Naive thymus-derived CD8-positive, alpha-beta T cell (primary cell): ENCODE measurements at places on chromosomes 11 and 22. TPM values are rescaled to one million over a fixed set of nuclear protein-coding genes. Genes with fewer than 3 reads are reported as not detected.

Gene SLC17A6
- not detected for total RNA-seq

Gene HMBS
- total RNA-seq = 6.9 TPM

GRCh38 chr11:35365961-35366360 is 53.4 kb downstream of the SLC1A2 start:
- no peak overlapping the region for H3K4me3 ChIP-seq
- no peaks in the 10 kb centered on the region for H3K4me1 ChIP-seq
- peaks cover 5% of the 10 kb centered on the region for H3K36me3 ChIP-seq

- no peak overlapping the region for H3K27ac ChIP-seq
- H3K4me1 ChIP-seq = no peaks in the 10 kb centered on the region
- DNase-seq = no peak
- H3K36me3 ChIP-seq = no peaks in the 10 kb centered on the region
Observed at GRCh38 chr11:22037505-22037904, 155.4 kb upstream of the ANO5 start.

DNA sequence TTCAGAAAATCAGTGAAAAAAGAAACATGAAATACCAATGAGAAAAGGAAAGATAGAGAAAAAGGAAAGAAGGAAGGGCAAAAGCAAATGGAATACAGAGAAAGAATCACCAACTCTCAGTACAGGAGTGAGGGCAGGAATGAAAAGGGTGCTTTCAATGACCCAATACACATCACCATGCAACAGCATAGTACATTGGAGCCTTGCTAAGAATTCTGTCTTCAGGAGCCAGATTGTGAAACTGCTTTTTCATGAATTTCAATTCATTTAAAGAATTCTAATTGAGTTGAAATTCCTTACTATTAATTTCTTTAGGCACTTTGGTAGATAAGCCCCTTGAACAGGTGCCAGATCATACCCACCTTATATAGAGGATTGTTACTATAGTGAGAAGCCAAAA is 34.9 kb downstream of the BLID start:
- no peaks in the 10 kb centered on the region for H3K4me1 ChIP-seq
- no peak for DNase-seq
- H3K27me3 ChIP-seq = peaks cover 4% of the 10 kb centered on the region

- H3K4me1 ChIP-seq = peaks cover 8% of the 10 kb centered on the region
- H3K27me3 ChIP-seq = peaks cover 6% of the 10 kb centered on the region
- peak overlapping the region; percentile 3 for H3K27ac ChIP-seq
- peak overlapping the region; percentile 88 for H3K4me3 ChIP-seq
- H3K36me3 ChIP-seq = no peaks in the 10 kb centered on the region
Observed at GRCh38 chr11:59283825-59284772, 71.4 kb upstream of the MPEG1 start.

GRCh38 chr22:41925783-41926460 is 684 bp downstream of the TNFRSF13C start:
- no peaks in the 10 kb centered on the region for H3K36me3 ChIP-seq
- peak overlapping the region; percentile 44 for H3K27ac ChIP-seq
- H3K4me3 ChIP-seq = peak overlapping the region; percentile 80
- peak; percentile 70 for DNase-seq
- no peaks in the 10 kb centered on the region for H3K27me3 ChIP-seq

- no peaks in the 10 kb centered on the region for H3K36me3 ChIP-seq
- no peak for DNase-seq
- H3K4me1 ChIP-seq = no peaks in the 10 kb centered on the region
- H3K27ac ChIP-seq = no peak overlapping the region
- H3K27me3 ChIP-seq = no peaks in the 10 kb centered on the region
- no peak overlapping the region for H3K4me3 ChIP-seq
Observed at GRCh38 chr22:33756508-33756949, 163.7 kb downstream of the LARGE1 start.

DNA sequence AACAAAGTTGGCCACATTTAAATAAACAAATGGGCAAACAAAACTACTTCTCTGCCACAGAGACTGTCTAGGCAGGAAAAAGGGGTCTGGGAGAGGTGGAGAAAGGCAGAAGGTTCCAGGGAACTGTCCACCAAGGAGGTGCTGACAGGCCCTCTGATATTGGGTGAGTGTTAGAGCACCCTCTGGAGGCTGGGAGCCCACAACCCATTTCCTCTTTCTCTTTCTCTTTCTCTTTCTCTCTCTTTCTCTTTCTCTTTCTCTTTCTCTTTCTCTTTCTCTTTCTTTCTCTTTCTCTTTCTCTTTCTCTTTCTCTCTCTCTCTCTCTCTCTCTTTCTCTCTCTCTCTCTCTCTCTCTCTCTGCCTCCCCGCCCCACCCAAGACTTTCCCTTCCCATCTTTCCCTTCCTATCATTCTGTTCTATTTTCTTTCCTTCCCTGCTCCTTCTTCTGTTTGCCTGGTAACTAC is 912.8 kb downstream of the DLG2 start:
- no peak for DNase-seq
- no peak overlapping the region for H3K4me3 ChIP-seq
- H3K27me3 ChIP-seq = peaks cover 4% of the 10 kb centered on the region

DNA sequence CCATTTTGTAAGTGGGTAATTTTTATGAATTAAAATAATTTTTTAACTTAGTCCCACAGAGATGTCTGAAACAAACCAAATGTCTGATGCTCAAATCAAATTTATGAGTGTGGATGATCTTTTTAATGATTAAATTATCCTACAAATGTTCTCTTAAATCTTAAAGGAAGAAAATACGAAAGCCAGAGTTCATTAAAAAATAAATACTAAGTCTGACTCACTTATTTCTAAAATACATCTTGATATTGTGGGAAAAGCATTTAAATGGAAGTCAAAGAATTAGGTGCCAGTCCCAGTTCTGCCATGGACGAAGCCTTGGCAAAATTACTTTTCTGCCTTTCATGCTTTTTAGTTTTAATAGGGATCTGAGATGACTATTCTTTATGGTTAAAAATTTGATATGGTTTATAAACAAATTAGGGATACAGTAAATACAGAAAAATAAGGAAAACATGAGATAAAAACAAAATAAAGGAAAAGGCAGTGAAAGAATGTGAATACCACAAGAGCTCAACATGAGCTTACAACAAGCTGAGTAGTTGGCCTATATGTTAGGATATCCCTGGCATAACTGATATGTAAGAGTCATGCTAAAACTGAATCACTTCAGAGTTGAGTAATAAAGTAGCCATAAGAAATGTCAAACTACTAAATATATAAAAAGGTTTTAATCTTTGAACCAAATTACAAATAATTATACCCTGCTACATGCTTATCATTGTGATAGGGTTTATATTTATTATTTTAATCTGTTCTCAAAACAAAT is 9.2 kb downstream of the CCDC34 start:
- no peak overlapping the region for H3K27ac ChIP-seq
- no peaks in the 10 kb centered on the region for H3K4me1 ChIP-seq
- no peak overlapping the region for H3K4me3 ChIP-seq
- no peaks in the 10 kb centered on the region for H3K27me3 ChIP-seq

DNA sequence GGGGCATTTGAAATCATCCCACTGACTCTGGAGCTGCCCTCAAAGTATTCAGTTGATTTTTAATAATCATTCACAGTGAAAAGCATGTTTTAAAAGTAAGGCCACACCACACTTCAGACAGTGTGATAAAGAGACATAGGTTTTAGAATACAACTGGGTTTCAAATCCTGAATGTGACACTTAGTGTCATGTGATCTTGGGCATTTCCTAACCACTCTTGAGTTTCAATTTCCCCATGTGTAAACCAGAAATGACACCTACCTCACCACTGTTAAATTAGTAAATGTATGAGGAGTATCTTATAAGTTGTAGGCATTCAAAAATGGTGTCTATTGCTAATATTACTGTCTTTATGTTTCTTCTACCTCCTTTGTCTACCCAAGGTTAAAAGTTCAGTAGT is 5.4 kb downstream of the TMEM123 start:
- peaks cover 19% of the 10 kb centered on the region for H3K36me3 ChIP-seq
- no peak for DNase-seq

DNA sequence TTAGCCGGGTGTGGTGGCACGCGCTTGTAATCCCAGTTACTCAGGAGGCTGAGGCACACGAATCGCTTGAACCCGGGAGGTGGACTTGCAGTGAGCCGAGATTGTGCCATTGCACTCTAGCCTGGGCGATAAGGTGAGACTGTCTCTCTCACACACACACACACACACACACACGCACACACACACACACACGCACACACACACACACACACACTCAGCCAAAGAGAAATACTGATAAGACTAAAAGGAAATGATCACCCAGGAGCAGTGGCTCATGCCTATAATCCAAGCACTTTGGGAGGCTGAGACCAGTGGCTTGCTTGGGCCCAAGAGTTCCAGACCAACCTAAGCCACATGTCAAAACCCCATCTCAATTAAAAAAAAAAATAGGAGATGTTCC is 20.8 kb downstream of the HSPA8 start:
- no peak overlapping the region for H3K4me3 ChIP-seq
- DNase-seq = no peak
- no peaks in the 10 kb centered on the region for H3K27me3 ChIP-seq
- H3K36me3 ChIP-seq = no peaks in the 10 kb centered on the region
- H3K4me1 ChIP-seq = no peaks in the 10 kb centered on the region
